Mammary microvascular endothelial cell (primary cell): ENCODE measurements at places on chromosomes 1 and 21. TPM values are rescaled to one million over a fixed set of nuclear protein-coding genes. Genes with fewer than 3 reads are reported as not detected.

Gene DNM3
- 1.0 and 1.7 TPM in 2 replicates for total RNA-seq

Gene ANGPTL3
- total RNA-seq: not detected in 2 replicates

Gene TTC22
- not detected in 2 replicates for total RNA-seq

Gene BACE2
- total RNA-seq: 238 and 264 TPM in 2 replicates

Gene SLC16A4
- 0.20 and 1.5 TPM in 2 replicates for total RNA-seq

Gene EXOC8
- total RNA-seq: 10.8 and 11.0 TPM in 2 replicates

Gene TMPRSS2
- not detected in 2 replicates for total RNA-seq

Gene RFX5
- 35.1 and 41.6 TPM in 2 replicates for total RNA-seq

Gene AKIRIN1
- total RNA-seq: 31.0 and 31.4 TPM in 2 replicates

Gene FAM78B
- total RNA-seq: 0.15 TPM in 1 of 2 replicates, not detected in the other

Gene PCNX2
- 2.3 and 3.9 TPM in 2 replicates for total RNA-seq

Gene SLC45A1
- 0.15 and 0.80 TPM in 2 replicates for total RNA-seq

Gene SYDE2
- total RNA-seq: 0.80 and 0.98 TPM in 2 replicates

Gene KIF17
- total RNA-seq: 25.2 and 28.1 TPM in 2 replicates

Gene FAM20B
- total RNA-seq: 22.7 and 23.0 TPM in 2 replicates

Gene TINAGL1
- total RNA-seq: 1,345 and 1,463 TPM in 2 replicates

Gene EXTL1
- not detected in 2 replicates for total RNA-seq

Gene LCE3E
- total RNA-seq: not detected in 2 replicates

Gene TNFRSF1B
- 22.3 and 36.9 TPM in 2 replicates for total RNA-seq

Gene OR10Z1
- total RNA-seq: not detected in 2 replicates

Gene CYYR1
- total RNA-seq: 22.7 and 28.9 TPM in 2 replicates

Gene MYOG
- not detected in 2 replicates for total RNA-seq

Gene ITLN2
- total RNA-seq: not detected in 2 replicates

Gene F5
- total RNA-seq: not detected in 2 replicates

Gene PPOX
- 10.7 and 12.0 TPM in 2 replicates for total RNA-seq

Gene NUP210L
- total RNA-seq: 0.07 TPM in 1 of 2 replicates, not detected in the other

Gene GGPS1
- total RNA-seq: 17.7 and 27.0 TPM in 2 replicates

Gene ACOT11
- 3.3 and 5.1 TPM in 2 replicates for total RNA-seq

Gene TRIM63
- not detected in 2 replicates for total RNA-seq

Gene FYB2
- total RNA-seq: not detected in 2 replicates
